ENCODE measurements at places on chromosomes 5 and 9.

DNA sequence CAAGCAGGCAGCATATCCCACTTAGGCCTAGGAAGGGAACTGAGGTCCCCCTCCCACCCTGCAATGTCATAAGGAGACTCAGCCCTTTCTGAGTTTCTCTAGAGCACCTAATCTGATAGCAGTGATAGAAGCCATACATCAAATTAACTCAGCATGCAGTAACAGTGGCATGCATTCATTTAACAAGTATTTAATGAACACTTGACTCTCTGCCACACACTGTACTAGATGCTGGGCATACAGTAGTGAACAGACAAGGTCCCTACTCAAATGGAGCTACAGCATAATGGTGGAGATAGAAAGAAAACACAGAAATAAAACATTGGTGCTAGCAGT lies 58.6 kb downstream of the SLC22A5 start:
- no peak for DNase-seq

DNA sequence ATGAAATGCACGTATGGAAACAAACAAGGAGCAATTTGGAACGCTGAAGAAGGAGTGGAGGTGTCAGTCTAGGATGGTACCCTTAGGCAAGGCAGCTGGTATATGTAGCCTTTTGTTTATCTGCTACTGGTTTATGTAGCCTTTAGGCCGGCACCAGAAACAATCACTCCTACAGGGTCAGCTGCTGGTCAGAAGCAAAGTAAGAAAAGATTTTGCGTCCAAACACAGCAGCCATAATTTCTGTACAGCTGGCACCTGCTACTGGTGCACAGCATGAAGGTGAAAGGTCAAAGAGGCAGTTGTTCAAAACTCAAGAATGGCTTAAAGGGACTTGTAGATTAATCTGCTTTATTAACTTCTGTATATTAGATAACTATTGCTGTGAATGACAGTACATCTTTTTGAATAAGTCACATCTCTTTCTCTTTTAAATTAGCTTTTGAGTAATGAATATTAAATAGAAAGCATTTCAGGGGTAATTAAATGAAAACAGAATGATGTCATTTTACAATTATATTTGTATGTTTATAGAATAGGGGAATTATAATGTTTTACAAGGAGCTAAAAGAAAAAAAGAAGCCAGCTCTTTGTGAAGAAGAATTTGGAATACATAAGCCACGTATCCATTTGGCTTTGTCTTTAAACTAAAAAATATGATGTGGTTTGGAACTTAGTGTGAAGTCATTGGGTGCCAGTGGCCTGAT lies 33.1 kb upstream of the TLX3 start:
- no peak for DNase-seq

GRCh38 chr9:77832639-77833038 lies 184.5 kb upstream of the GNA14 start:
- no peak for DNase-seq

DNA sequence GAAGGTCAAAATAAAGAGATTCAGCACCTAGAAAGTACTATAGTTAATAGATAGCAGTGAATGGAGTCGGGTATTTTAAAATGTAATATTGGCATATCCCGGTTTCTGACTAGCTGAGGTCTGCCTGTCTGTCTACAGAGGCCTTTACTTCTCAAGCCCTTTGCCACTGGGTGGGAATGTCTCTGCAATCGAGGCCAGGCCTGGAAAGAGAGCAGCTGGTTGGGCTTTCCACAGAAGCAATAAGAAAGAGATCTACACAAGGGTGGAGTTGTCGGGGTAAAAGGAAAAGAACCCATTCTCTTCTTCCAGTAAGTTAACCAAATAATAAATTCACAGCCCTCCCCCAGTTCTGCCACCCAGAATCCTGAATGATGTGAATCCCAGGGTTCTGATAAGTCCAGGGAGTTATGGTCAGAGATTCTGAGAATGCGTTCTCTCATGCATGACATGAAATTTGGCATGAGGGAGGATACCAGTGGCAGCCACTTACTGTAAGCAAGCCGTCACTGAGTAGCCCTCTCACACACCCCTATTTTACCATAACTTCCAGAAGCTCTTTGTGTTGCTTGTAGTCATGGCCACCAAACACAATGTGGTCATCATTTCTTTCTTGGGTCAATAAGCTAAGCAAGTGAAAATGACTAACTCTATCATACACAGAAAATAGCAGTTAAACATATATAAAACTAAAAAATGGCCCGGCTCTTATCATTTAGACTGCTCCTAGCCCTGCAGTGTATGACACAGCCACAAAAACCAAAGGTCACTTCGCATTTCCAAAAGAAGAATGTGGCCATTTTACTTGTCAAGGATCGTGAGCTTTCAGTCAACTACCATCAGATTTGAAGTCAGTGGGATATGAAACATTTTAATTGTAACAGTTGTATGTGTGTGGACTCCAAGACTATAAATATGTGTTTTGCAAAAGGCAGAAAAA lies 185.0 kb downstream of the GLIS3 start:
- no peak for DNase-seq

DNA sequence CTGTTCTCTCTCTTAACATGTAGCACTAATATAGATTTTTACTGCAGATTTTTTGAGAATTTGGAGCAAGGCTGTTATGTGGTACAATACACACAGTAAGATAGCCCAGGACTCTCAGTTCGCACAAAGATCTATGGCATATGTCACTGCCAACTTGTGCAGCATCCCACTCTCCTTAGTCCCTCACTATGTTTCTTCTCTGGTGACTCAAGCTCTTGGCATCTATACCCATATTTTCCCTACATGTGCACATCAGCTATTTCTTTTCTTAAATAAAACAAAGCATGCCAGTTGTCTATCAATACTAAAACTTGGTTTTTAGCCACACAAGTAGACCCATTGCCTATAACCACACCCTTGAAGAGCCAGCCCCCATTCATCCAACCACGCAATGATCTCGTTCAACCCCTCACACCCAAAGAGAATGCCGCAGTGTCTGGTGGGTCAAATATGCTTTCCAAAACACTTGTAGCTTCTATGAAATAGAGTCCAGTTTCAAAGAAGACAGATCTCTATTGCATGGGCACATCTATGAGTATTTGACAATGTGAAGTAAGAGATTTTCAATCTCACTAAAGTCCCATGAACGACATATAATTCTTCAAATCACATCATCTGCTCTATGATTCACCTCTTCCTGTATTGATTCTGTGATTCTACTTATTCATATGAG lies 18.2 kb upstream of the IL7R start:
- no peak for DNase-seq

DNA sequence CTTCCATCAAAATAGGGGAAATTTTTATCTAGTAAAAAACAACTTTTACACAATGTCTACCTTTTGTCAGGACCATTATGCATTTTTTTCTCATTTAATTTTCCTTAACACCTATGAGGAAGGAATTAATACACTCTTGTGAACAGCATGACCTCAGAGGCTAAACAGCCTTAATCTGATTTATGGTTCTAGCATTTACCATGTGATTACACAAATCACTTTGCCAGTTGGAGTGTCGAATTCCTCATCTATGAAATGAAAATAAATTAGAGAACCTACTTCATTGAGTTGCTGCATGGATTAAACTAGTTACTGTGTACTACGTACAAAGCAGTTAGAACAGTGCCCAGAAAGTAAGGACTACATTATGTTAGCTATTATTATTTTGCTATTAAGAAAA lies 187.7 kb upstream of the MPDZ start:
- DNase-seq: no peak

DNA sequence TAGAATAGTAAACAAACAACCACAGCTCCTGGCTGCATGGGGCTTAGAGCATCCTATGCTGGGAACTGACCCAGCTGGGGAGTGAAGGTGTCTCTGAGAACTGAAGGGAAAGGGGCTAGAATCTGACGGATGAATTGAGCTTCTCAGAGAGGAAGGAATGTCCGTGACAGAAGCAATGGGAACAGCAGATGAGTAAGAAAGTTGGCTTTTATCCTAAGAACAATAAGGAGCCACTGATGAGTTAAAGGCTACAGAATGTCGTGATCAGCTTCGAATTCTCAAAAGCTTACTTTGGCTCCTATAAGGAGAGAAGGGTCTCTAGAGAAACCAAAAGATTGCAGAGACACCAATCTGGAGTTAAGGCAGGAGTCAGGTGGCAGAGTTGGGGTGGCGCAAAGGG lies 52.6 kb downstream of the EBF1 start:
- no peak for DNase-seq

GRCh38 chr5:18216729-18217128 lies 582.5 kb downstream of the TAF11L14 start:
- no peak for DNase-seq
